ENCODE measurements at places on chromosomes 5 and 9. TPM values are rescaled to one million over a fixed set of nuclear protein-coding genes. Genes with fewer than 3 reads are reported as not detected.

GRCh38 chr9:93268551-93269314 lies 84.8 kb downstream of the WNK2 start:
- no peak for DNase-seq

DNA sequence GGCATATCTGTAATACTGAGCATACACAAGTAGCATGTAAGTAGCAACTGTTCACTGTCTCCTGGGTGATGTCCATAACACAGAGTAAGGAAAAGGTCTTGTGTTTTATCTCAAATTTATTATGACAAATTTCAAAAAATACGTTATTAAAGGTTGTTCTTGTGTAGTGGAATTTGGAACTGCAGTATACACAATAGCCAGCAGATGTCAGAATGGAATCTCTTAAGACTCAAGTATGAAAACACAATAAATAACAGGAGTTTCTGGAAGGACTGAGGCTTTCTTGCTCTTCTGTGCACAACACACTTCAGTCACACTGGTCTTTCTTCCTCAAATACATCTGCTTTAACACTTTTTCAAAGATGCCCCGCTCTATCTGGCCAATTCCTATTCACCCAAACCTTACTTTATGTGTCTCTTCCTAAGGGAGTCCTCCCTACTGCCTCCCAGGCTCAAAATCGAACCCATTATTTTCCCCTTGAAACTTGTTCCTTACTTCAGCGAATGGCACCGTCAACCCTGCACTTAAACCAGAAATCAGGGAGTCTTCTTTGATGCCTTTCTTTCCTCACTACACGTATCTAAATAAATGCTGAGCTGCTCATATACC lies 6.5 kb upstream of the FBXO10 start:
- DNase-seq: peak; percentile 26

- no peak for DNase-seq
Observed at GRCh38 chr9:35669331-35670145, 4.2 kb upstream of the CA9 start.

MEIKIN gene
- 1.6 TPM for polyA plus RNA-seq

DNA sequence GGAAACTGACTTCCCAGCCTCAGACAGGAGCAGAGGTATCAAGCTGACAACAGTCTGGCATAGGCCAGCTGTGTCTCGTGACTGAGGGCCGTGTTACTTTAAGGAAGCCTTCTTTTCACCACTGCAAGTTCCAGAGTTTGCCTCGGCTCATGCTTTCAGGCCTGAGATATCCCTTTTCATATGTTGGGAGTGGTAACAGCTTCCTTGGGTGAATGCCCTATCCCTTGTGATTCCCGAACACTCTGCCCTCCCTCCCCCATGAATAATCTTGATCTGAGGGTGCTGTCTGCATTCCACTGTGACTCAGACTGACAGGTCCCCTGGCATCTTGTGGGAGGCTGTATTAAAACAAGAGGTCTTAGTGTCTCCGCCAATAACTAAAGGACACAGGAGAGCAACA lies 49.7 kb upstream of the ARL15 start:
- no peak for DNase-seq
